ENCODE measurements at places on chromosomes 3 and 15.

DNA sequence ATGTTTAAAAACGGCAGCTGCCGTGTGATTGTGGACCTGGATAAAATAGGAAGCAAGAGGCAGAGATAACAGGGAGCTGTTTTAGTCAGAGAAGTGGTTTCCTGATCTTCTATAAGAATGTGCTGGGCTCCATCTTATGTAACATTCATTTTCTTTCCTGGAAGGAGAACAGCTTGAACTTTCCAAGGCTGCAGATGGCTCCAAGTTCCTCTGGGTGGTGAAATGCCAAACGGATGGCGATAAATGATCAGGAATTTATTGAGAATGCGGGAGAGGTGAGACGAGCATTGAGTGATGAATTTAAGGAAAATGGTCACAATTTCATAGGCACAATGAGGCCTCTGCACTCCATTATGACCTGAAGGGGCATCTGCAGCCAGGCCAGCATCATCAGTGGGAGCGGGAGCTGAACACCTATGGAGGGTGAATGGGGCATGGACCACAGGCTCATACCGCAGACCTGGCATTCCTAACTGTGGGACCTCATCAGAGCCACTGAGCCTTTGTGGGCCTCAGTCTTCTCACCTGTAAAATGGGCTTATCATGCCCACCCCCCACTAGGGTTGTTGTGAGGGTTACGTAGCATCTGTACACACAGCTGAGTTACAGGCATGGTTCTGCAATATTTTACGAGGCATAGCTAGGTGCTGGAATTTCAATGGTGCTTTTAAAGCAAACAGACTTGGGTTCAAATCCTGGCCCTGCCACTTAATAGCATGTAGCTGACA, 17.1 kb downstream of the MGLL start:
- DNase-seq = no peak

DNA sequence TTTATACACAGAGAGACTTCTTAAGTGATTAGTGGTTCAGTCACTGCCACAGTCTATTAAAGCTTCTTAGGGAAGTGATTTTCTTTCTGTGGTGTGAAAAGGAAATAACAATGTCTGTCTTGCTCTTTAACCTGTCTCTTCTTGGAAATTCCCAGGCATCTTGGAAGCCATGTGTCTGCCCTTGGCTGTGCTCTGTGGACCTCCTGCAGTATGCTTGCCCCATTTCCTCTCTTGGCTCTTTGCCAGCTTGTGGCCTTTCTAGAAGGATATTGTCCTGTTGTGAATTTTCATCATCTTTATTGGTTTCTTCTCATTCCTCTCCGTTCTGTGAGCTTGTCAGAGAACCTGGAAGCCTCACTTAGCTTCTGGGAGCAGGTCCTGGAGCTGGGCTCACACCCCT, 338.4 kb upstream of the C2CD4B start:
- DNase-seq = no peak

DNA sequence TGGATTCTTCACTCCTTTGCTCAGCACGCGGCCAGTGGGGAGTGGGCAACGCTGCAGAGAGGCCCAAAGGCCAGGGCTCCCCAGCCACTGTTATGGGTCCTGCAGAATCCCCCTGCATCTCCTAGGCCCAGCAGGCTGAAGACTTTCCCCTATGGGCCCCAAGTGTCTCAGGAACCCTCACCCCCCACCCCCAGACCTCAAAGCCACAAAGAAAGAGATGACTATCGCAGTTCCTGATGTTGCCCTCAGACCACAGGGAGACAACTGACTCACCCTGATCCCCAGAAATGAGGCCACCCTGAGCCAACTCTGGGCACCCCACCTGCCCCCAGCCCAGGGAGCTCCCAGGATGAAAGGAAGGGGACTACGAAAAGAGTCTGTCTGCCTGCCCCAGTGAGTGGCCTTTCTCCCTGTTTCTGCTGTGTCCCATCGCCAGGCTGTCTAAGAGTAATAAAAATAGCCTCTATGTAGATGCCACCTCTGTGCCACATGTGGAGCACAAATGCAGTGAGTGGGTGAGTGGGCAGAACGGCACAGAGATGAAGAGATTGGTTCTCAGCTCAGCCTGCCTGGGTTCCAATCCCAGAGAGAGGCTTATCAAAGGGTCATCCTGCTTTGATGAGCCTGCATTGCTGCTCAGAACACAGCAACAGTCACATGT, 283.0 kb downstream of the UACA start:
- DNase-seq = no peak

GRCh38 chr15:45402162-45402954, 24.0 kb upstream of the GATM start:
- peak; percentile 84 for DNase-seq

- no peak for DNase-seq
Measured at GRCh38 chr3:141553055-141553454, 66.2 kb downstream of the RASA2 start.

Data from HuH-7.5 (cell line).